ENCODE measurements at places on chromosomes 16 and 17.

DNA sequence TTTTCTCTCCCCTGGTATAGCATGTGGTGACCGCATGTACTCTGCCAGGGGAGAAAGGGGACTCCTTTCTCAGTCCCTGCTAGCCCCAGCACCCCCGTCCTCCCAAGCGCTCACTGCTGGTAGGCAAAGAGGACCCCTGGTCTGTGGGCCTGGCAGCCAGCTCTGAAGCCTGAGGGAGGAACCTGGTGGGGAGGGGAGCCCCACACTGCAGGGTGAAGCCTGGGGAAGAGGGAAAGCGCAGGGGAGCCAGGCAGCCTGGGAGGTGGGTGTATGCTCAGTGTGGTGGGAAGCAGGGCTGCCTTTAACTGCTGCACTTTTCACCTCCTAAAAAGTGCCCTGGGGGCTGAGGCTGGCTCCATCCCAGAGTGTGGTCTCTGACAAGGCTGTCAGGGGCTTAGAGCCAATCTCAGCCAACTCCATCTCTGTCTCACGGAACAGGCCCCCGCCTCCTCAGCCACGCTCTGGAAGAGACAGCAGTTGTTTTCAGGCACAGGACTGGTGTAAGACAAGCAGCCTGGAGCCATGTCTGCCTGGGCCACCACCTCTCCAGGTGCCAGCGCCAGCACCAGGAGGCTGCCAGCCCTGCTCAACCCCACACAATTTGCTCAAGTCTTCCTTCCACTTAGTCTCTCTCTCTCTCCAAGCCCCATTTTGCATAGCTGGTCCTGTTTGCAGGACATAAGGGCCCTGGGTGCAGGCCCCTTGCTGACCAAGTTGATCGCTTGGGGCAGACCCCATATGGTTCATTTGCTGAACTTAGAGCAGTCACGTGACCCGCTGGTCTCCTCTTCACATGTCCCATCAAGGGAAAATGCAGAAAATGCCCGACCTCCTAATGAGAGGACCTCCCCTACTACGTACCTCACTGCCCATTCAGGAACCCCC is 14.7 kb upstream of the TBX2 start:
- DNase-seq: no peak
- no peaks in the 10 kb centered on the region for H3K36me3 ChIP-seq
- H3K4me1 ChIP-seq: no peaks in the 10 kb centered on the region
- no peaks in the 10 kb centered on the region for H3K27me3 ChIP-seq
- no peak overlapping the region for H3K4me3 ChIP-seq

- no peaks in the 10 kb centered on the region for H3K4me1 ChIP-seq
- no peak for DNase-seq
- H3K36me3 ChIP-seq: peaks cover 63% of the 10 kb centered on the region
- no peak overlapping the region for H3K27ac ChIP-seq
- H3K27me3 ChIP-seq: no peaks in the 10 kb centered on the region
These were observed 7.6 kb downstream of the XPO6 start for GRCh38 chr16:28204204-28204603.

DNA sequence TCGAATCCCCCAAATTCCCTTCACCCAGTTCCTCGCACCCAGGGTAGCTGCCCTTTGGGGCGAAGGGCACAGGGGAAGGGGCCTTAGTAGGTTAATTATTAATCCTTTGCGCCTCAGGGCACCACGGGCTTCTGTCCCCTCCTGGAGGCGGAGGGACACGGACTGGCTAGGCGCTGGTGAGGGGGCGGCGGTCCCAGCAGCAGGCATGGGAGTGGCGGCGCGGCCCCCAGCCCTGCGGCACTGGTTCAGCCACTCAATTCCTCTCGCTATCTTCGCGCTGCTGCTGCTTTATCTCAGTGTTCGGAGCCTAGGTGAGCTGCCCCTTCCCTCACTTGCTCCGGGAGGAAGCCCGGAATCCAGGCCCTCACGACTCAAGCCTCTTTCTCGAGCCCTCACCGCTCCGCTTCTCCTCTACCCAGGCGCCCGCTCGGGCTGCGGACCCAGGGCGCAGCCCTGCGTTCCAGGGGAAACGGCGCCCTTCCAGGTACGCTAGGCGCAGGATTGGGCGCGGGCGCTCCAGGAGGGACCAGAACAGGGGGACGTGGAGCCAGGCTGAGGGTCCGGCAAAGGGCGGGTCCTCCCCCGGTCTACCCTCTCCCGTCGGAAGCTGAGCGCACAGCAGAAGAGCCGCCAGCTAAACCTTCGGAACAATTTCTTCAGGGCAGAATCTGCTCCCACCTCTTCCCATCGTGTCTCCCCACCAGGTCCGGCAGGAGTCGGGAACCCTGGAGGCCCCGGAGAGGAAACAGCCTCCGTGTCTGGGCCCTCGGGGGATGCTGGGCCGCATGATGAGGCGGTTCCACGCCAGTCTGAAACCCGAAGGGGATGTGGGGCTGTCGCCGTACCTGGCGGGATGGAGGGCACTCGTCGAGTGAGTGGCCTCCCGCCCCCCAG is at the start of gene GLTPD2:
Gene GLTPD2 (plus strand): TSS at position 158 of the 894 bp plus-strand sequence. CDS start 48 bp downstream, at position 206.
- H3K27me3 ChIP-seq: peaks cover 20% of the 10 kb centered on the region
- no peak for DNase-seq
- H3K36me3 ChIP-seq: no peaks in the 10 kb centered on the region
- peak within 1 kb of the TSS; percentile 95 for H3K27ac ChIP-seq
- peaks cover 50% of the 10 kb centered on the region for H3K4me1 ChIP-seq
- peak within 1 kb of the TSS; percentile 76 for H3K4me3 ChIP-seq

DNA sequence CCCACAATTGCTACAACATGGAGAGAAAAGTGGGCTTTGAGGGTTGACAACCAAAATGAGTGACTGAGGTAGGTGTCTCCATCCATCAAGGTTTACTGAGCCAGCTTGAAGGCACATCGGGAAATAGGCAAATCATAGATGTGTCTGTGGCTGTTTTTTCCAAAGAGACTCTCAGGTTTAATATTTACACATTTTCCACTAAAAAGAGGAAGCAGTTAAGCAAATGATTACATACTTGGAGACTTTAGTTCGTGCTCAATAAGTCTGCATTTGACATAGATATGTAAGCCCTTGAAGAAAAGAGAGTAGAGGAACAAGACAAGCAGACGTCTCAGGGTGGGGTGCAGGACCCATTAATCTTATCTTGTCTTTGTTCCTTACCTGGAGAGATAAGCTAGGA is 148.9 kb upstream of the COX10 start:
- no peak overlapping the region for H3K27ac ChIP-seq
- no peaks in the 10 kb centered on the region for H3K36me3 ChIP-seq
- no peak for DNase-seq
- H3K4me3 ChIP-seq: no peak overlapping the region
- H3K27me3 ChIP-seq: no peaks in the 10 kb centered on the region

GRCh38 chr17:28760601-28761562 is 17.1 kb downstream of the TRAF4 start:
- H3K36me3 ChIP-seq: no peaks in the 10 kb centered on the region
- H3K4me3 ChIP-seq: no peak overlapping the region
- no peak overlapping the region for H3K27ac ChIP-seq
- DNase-seq: peak; percentile 78
- no peaks in the 10 kb centered on the region for H3K4me1 ChIP-seq

Data from sigmoid colon (tissue), 7 donors.